ENCODE measurements at places on chromosomes 2 and 18.

DNA sequence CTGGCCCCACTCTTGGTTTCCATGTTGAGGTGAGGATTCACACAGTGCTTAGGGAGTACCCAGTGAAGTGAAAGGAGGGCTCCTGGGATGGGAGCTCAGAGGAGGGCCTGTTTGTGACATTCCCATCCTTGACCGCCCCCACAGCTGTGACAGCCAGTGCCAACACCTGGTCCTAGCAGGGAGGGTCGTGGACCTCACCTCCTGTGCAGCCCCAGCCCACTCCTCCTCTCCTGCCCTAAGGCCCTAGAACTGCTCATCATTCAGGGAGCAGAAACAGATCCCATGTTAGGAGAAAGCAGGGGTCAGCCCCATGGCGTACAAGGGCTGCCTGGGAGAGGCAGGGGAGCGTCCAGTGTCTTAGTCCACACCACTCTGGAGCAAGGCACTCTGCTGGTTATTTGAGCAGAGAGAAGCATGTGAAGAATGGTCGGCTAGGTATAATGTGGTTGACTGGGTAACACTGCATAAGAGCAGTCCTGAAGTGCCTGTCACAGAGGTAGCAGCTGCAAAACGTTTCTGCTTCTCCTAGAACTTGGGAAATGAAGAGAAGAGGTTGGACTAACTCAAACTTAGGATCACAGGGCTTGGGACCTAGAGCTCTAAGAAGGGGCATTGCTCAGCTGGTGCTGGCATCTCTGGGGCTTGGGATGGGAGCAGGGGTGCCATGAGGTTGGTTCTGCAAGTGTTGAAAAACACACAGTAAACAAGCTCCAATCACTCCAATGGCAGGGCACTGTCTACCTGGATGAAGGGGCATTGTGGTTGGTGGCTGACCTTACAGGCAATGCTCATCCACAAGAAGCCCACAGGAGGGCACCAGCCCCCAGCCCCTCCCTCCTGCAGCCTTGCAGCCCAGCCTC lies 55.6 kb downstream of the FAM168B start:
- peak; percentile 37 for DNase-seq

DNA sequence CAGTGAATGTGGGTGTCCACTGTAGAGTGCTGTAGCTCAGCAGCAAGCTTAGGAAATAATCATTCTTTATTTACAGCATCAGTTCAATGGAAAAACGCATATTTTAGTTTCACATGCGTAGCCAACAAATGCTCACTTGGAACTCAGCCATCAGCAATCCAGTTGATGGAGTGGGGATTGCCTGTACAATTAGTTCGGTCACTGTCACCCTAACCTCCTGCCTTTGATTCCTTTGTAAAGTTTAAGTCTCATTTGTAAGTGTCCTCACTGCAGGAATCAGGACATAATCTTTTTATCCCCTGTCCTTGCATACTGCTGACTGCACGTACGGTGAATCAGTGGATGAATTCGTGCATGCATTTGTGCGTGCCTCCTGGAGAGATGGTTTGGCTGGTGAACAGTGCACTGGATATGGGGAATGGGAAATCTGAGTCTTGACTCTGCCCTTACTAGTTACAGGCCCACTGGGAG lies 55.9 kb downstream of the RAB31 start:
- no peak for DNase-seq

DNA sequence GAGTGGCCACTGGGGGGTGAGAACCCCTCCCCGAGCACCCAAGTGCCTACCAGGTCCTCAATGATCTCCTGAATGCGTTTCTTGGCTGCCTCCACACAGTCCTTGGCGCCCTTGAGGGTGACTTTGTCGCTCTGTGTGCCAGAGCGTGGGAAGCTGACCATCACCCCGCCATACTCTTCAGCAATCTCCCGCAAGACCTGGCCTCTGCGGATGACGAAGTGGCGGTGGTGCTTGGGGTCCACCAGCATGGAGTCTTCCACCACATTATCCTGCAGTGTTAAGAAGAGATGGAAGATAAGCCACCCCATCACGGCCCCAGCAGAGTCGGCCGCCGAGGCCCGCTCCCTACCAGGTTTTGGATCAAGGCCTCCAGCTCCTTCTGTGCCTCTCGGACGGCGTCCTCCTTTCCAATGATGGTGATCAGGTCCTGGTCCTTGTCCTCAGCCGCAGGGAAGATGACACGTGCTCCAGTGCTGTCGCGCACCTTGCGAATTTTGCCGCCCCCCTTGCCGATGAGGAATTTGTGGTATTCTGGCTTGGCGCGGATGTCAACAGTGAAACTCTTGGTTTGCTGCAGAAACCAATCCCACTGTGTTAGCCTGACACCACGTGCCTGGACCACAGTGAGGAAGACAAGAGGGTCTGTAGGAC lies 51.2 kb downstream of the ANO7 start:
- no peak for DNase-seq

- DNase-seq = no peak
Measured at GRCh38 chr2:118980022-118980421, 38.0 kb downstream of the MARCO start.

GRCh38 chr2:181790716-181791649 lies 100.5 kb upstream of the ITPRID2 start:
- DNase-seq = no peak

DNA sequence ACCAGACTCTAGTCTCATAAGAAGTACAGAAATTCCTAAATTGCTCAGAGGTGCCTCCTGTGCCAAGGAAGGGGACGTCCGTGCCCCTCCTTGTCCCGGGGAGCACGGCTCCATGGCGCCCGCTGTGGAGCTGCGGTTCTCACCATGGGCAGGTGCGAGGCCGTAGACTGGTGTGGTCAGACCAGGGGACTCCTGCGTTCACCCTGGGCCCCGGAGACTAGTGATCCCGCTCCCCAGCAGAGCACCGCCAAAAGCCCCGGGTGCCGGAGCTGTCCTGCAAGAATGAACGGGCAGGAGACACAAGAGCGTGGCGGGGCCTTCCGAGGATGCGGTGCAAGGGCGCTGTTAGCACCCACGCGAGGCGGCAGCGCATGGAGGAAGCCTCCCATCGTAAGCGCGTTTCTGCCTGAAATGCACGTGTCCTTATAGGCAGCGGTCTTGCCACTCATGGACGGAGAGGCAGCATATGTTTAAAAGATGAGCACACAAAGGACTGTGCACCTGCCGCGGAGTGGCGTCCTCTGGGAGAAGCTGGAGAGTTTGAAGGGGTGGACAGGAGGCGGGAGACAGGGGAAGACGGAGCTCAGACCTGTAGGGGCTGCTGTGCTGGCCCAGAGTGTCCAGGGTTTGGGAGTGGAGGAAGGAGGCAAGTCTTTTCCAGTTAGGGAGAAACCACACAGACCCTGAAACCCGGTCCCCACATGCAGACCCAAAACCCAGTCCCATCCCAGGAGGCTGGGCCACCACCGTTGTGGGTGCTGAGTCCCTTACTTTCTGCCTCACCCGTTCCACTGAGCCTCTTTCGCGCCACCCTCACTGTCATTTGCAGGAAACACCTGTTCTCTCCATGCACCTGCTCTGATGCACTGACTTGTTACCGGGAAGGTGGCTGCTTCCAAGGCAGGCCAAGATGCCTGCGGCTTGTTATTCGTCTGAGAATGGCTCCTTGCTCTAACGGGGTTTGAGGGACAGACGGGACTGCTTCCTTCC lies 7.5 kb upstream of the KCNG2 start:
- DNase-seq = no peak

- DNase-seq = no peak
Measured at GRCh38 chr2:189837326-189837725, 53.1 kb downstream of the PMS1 start.

DNA sequence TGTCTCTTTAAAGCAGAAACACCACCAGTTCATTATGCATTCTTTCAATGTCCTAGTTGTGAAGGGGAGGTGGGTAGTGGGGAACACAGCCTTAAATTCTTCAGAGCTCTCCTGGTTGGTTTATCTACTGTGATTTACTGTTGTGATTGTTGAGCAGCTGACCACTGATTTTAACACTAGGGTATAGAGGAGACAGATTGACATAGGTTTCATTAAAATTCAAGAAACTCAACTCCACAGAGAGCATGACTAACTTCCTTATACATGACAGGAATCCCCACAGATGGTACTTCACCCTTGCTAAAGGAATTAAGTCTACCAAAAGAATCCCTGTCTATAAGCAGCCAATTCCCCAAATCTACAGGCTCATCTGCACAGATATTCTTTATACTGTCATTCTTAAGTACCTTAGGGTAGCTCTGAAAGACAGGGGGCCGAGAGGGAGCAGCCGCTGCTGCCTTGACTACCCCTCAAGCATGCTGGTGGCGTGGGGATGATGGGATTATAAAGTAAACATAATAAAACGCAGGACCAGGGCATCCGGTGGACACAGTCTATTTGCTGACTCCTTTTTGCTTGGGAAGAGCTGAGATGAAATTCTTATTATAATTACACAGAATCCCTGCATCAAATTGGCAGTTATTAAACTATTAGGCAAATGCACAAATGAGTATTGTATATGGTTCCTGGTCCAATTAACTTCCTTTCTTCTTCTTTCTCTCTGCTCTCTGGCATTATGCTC lies 1377.6 kb upstream of the PIK3C3 start:
- no peak for DNase-seq

- no peak for DNase-seq
Measured at GRCh38 chr2:13488965-13489364, 772.2 kb downstream of the TRIB2 start.

- peak; percentile 46 for DNase-seq
Measured at GRCh38 chr2:46229134-46230063, 67.8 kb upstream of the EPAS1 start.

All from H7 (cell line).